ENCODE measurements at places on chromosomes 5 and 9. TPM values are rescaled to one million over a fixed set of nuclear protein-coding genes. Genes with fewer than 3 reads are reported as not detected.

Gene C9orf43
- total RNA-seq: 0.96 TPM

Gene SH3TC2
- 11.8 TPM for total RNA-seq

DNA sequence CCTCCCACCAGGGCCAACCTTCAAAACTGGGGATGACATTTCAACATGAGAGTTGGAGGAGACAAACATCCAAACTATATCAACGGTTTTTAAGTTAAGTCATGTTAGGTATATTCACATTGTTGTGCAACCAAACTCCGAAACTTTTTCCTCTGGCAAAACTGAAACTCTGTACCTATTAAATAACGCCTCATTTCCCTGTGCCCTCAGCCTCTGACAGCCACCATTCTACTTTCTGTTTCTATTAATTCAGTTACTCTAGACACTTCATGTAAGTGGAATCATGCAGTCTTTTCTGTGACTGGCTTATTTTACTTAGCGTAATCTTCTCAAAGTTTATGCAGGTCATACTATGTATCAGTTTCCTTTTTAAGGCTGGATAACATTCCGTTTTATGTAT lies 85.0 kb downstream of the CWC27 start:
- peaks cover under 1% of the 10 kb centered on the region for H3K36me3 ChIP-seq
- no peaks in the 10 kb centered on the region for H3K4me1 ChIP-seq
- H3K27me3 ChIP-seq: no peaks in the 10 kb centered on the region
- DNase-seq: no peak
- no peak overlapping the region for H3K27ac ChIP-seq

DNA sequence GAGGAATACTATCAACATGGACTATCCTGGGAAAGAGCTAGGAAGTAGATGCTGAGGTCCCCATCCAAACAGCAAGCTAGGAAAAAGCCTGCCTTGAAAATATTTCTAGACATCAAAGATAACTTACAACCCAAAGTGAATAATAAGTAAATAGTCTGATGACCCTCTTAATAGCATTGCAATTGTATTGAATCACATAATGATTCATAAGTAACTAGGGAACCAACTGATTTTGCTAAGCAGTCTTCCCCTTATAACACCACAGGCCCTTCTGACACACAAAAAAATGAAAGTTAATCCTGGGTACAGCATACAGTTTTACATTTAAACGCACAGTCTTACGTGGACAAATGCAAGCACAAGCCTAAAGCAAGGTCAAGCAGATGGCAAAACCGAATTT lies 199.3 kb downstream of the RFK start:
- peaks cover 5% of the 10 kb centered on the region for H3K4me1 ChIP-seq
- no peaks in the 10 kb centered on the region for H3K27me3 ChIP-seq
- no peak overlapping the region for H3K27ac ChIP-seq
- DNase-seq: no peak

DNA sequence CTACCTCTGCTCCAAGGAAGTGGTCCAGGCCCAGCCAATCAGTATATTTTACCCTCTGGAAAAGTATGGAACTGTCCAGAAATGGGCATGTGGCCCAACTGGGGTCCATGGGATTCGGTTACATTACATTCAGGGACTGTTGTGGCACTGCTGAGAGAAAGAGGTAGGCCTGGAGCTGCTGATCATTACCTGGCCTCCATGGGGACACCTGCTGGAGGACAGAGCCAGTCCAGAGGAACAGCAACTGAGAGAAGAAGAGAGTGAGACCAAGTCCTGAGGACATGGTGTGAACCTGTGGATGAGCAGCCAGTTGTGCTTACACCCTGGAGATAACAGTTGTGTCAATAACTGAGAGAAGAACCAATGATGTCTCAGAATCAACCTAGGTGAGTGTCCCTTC lies 48.2 kb downstream of the HMHB1 start:
- no peak overlapping the region for H3K4me3 ChIP-seq
- H3K27me3 ChIP-seq: no peaks in the 10 kb centered on the region
- H3K27ac ChIP-seq: no peak overlapping the region

DNA sequence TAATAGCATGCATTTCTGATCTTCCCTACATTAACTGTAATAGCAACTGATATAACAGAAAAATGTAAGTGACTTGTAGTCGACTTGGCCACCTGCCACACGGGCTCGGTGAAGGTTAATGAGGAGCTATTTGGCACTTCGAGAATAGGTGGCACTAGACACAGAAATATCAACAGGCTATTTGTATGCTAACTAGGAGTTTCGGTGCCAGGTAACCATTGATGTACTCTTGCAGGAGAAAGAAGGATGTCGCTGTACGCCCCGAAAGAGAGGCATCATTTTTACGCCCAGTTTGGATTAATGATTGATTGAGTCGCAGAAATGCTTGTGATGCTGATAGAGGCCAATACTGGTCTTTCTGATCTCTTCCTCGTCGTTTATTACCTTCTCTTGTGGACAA lies 516 bp upstream of the DMRT2 start:
- DNase-seq: no peak
- H3K36me3 ChIP-seq: peaks cover 3% of the 10 kb centered on the region
- H3K4me1 ChIP-seq: peaks cover 1% of the 10 kb centered on the region
- no peak overlapping the region for H3K27ac ChIP-seq
- H3K4me3 ChIP-seq: peak overlapping the region; percentile 69

GRCh38 chr5:149616727-149617285 lies 35.5 kb downstream of the ARHGEF37 start:
- peaks cover 16% of the 10 kb centered on the region for H3K4me1 ChIP-seq
- no peaks in the 10 kb centered on the region for H3K27me3 ChIP-seq
- H3K36me3 ChIP-seq: no peaks in the 10 kb centered on the region
- H3K27ac ChIP-seq: no peak overlapping the region

- H3K36me3 ChIP-seq: peaks cover 40% of the 10 kb centered on the region
- H3K27me3 ChIP-seq: no peaks in the 10 kb centered on the region
Measured at GRCh38 chr5:133992429-133993155, 12.2 kb downstream of the VDAC1 start.

DNA sequence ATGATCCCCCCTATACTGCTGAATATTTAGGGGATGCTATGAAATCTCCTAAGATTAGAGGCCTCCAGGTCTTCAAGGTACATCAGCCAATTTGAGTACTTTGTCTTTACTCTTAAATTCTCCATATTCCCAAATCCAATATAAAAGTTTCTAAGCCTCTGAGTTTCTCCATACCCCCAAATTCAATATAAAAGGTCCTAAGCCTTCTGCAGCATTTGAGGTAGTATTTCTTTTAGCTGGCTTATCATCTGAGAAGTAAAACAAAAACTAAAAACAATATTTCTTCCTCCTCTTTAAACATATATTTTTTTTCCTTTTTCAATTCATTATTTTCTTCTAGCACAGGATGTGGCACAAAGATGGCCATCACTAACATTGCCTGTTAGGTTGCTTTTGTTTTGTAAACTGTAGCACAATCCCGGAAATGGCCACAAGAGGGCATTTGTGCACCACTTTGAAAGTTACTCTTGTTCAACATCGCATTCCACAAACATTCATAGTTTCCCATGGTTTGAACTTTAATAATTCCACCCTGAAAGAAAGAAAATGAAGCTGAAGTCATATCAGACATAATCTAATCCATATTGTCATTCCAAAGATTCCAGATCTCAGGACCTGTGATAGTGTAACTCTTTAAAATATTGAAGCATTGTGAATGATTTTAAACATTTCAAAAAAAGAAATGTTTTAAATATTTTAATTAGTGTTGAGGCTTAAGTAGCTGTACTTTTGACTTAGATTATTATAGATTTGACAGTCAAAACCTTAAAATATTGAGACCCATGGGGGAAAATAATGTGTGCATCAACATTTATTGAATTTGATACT lies 21.0 kb upstream of the SCGB3A2 start:
- peaks cover 3% of the 10 kb centered on the region for H3K4me1 ChIP-seq
- H3K27ac ChIP-seq: no peak overlapping the region
- peak; percentile 86 for DNase-seq
- no peaks in the 10 kb centered on the region for H3K36me3 ChIP-seq
- H3K4me3 ChIP-seq: no peak overlapping the region
- no peaks in the 10 kb centered on the region for H3K27me3 ChIP-seq

Measured in SJCRH30 (cell line).